Bronchial epithelial cell (primary cell): ENCODE measurements at places on chromosomes 2 and 18.
A peak's percentile ranks its signal among the peaks of the same experiment; 100 is the strongest.

- DNase-seq = no peak
Measured at GRCh38 chr18:10247742-10248082, 206.7 kb upstream of the APCDD1 start.

DNA sequence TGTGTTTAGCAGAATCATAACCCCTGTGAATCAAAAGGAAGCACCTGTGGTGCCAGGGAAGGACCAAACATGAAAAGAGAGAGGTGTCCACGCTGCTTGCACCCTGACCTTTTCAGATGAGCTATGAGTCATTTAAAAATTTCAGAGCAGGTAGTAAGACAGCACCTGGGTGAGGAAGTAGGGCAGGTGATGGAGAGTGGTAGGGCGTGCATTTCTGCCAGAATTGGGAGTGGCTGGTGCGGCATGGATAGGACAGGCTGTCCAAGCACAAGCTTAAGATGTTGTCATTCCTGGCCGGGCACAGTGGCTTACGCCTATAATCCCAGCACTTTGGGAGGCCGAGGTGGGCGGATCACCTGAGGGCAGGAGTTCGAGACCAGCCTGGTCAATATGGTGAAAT is 36.8 kb downstream of the NPAS2 start:
- peak; percentile 28 for DNase-seq

DNA sequence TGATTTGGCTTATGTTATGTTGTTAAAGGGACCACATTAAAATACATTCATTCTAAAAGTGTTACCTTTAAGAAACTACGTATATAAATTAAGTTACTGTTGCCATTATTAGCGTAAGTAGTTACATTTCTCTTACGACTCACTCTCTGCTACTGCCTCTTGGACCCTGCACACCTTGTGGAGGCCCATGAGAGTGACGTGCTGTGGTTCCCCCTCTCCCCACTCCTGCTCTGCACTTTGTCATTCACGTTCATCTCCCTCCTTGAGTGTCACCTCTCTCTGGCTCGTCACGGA is 830 bp upstream of the MERTK start:
- DNase-seq = no peak

DNA sequence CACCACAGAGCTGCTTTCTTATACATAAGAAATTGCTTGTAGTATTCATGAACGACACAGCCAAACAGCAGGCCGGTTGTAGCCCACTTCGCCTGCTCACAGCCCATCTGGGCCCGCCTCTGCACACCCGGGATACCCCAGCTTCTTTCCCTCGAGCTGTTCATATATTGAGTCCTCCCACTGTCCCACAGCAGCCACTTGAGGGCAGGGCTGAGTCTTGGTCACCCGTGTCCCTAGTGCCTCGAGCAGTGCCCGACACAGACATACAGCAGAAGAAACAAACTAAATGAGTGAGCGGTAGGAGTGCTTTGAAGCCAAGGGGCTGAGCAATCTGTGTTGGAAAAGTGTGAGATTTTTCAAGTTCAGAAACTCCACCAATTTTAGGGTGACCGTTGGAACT is 251.4 kb downstream of the KLHL29 start:
- no peak for DNase-seq

GRCh38 chr2:60998628-60999545 is 18.6 kb upstream of the PEX13 start:
- DNase-seq = peak; percentile 65

GRCh38 chr2:143241403-143242088 is 112.3 kb downstream of the ARHGAP15 start:
- no peak for DNase-seq

GRCh38 chr2:149226790-149227189 is 103.6 kb upstream of the LYPD6 start:
- DNase-seq = no peak

- DNase-seq = no peak
Measured at GRCh38 chr2:10502803-10503107, 54.6 kb upstream of the ODC1 start.
